ENCODE measurements at places on chromosomes 16 and 17.
A peak's percentile ranks its signal among the peaks of the same experiment; 100 is the strongest.

DNA sequence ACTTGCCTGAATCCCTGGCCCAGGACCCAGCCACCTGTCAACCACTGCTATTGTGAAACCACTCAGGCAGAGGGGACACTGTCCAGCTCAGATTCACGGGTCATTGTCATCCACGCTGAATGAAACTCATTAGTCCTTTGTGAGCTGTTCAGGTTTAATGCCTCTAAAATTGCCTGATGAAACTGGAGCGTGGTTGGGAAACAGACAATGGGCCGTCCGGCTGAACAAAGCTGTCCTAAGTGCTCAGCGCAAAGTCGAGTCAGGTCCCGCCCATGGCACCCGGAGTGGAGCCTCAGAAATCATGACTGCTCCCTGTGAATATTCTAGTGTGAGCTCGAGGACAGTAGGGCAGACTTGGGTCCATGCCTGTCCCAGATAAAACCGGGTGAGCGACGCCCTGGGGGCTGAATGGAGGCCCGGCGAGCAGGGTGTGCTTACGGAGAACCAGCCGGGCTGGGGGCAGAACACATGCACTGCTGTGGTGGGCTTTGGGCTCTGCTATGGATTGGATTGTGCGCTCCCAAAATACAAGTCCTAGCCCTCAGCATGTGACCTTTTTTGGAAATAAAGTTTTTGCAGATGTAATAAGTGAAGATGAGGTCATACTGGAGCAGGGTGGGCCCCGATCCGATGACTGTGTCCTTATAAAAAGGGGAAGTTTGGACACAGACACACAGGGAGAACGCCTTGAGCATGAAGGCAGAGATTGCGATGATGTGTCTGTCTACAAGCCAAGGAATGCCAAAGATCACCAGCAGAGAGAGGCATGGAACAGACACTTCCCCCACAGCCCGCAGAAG lies 12.9 kb upstream of the CMIP start:
- no peak for DNase-seq

DNA sequence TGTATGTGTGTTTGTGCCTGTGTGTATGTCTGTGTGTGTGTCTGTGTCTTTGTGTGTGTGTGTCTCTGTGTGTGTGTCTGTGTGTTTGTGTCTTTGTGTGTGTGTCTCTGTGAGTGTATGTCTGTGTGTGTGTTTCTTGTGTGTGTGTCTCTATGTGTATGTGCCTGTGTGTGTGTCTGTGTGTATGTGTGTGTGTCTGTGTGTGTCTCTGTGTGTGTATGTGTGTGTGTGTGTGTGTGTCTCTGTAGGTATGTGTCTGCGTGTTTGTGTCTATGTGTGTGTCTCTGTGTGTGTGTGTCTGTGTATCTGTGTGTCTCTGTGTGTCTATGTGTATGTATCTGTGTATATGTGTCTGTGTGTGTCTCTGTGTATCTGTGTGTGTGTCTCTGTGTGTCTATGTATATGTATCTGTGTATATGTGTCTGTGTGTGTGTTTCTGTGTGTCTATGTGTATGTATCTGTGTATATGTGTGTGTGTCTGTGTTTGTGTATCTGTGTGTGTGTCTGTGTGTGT lies 70.2 kb downstream of the USP43 start:
- DNase-seq, result no peak

GRCh38 chr16:24800586-24800985 lies 45.2 kb upstream of the SLC5A11 start:
- no peak for DNase-seq

- no peak for DNase-seq
Measured at GRCh38 chr17:80377798-80378197, 37.2 kb upstream of the ENDOV start.

GRCh38 chr17:64155129-64155528 lies 25.2 kb upstream of the ERN1 start:
- no peak for DNase-seq

DNA sequence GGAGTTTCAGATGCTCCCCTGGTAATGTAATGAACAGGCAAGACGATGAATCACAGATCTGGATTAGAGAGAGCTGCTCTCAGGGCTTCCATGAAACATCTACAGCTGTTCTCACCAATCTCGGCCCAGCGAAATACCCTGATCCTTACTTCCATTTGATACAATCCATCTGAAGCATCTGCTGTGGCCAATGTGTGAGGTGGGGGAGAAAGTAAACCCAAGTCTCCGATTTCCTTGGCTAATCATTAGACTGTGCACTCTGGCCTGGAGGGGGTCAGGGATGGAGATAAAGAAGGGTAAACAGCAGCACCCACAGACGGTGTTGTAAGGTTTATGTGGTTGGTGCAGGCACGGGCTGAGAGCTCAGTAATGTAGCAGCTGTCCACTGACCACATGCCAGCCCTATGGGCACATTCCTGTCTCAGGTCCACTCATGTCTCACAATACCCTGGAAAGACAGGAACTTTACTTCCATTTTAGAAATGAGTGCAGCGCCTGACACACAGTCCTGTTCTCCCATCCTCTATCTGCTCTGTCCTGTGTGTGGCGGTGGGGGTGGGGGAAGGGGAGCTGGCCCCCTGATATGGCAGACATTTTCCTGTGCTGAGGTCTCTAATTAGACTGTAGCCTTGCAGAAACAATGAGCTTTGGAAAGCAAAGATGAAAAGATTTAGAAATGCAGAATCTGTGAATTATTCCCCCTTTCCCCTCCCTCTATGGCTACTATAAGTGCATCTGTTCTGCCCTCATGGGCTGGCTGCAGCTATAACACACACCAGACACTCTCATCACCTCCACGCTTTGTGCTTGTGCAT lies 48.3 kb upstream of the ERN1 start:
- no peak for DNase-seq

DNA sequence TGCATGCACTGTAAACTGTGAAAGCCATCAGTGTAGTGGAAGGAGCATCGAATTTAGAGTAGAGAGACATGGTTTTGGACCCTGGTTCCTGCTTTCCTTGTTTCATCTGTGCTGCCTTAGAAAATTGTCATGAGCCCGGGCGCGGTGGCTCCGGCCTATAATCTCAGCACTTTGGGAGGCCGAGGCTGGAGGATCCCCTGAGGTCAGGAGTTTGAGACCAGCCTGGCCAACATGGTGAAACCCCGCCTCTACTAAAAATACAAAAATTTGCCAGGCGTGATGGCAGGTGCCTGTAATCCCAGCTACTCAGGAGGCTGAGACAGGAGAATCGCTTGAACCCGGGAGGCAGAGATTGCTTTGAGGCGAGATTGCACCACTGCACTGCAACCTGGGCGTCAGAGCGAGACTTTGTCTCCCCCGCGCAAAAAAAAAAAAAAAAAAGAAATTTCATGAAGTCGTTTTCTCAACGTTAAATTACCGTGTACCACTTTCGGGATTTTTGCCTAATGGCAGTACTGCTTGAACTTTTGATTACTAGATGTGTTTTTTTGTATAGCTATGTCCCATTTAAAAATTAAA lies 912 bp downstream of the COQ7 start:
- peak; percentile 2 for DNase-seq

DNA sequence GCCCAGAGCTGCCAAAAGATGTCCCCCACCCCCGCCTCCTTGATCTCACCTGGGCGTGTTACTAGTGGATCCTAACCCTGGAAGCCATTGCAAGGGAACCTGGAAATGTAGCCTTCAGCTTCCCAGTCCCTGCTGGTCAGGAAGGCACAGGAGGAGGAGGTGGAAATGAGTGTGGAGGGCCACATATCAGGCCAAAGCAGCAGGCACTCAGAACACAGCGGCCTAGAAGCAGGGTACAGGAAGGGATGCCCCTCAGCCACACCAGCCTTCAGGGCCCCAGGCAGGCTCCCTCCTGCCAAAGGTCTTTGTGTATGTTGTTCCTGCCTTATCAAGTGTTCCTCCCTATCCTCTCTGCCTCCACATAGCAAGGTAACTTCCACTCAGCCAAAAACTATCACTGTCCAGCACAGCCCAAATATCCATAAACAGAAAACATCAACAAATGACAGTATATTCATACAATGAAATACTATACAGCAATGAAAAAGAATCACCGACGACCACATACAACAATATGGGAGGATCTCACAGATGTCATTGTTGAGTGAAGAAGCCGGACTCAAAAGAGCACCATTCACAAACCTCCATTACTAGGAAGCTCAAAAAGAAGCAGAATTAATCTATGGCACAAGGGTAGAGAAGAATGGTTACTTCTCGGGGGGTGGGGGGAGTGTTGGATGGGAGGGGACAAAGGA lies 28.2 kb upstream of the TNFRSF13B start:
- DNase-seq, result no peak

DNA sequence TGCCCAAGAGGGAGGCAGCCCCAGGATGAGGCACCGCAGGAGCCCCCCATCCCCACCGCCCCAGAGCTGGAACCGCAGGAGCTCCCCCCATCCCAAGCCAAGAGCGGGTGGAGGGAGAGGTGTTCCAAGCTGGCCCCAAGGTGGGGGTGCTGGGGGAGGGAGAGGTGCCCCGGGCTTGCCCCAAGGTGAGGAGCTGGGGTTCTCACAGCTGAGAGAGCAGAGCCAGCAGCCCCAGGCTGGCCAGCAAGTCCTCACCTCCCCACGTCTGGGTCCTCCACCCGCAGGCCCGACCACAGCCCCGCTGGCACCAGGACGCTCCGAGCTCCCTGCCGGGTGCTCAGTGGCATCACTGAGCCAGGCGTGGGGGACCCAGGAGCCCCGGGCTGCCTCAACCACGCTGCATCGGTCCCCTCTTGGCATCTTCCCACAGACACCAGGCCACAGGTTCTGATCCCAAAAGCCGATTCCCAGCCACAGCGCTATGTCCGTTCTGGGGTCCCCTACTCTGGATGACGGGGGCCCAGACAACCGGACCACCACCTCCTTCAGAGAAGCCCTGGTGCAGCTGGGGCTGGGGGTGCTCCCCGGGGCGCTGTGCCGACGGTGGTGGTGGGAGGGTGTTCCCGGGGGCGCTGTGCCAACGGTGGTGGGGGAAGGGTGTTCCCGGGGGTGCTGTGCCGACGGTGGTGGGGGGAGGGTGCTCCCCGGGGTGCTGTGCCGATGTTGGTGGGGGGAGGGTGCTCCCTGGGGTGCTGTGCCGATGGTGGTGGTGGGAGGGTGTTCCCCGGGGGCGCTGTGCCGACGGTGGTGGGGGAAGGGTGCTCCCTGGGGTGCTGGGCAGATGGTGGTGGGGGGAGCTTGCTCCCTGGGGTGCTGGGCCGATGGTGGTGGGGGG lies 15.4 kb upstream of the WDR45B start:
- DNase-seq, result no peak

DNA sequence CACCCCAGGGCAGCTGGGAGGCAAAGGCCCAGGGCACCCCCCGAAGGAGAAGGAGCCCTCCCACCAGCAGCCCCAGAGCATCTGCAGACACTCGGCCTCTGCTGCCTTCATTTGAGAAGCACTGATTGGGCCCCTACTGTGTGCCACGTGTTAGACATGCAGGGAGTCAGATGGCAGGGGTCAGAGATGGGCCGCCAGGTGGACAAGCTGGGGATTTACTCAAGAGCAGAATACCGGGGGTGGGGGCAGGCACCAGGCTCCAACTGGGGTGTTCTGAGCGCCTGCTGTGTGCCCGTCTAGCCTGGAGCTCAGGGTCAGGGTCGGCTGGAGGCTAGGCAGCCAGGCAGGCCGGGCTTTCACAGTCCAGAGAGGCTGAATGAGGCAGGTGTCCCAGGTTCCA lies 18.7 kb downstream of the TPSG1 start:
- no peak for DNase-seq

Data from activated T-cell treated with anti-CD3 and anti-CD28 coated beads for 48 hours (primary cell).